ENCODE measurements at places on chromosomes 3 and 15.

- DNase-seq: no peak
Measured at GRCh38 chr3:194079702-194080172, 56.2 kb upstream of the HES1 start.

- no peak for DNase-seq
Measured at GRCh38 chr15:64991536-64992135, 1.9 kb upstream of the SPG21 start.

DNA sequence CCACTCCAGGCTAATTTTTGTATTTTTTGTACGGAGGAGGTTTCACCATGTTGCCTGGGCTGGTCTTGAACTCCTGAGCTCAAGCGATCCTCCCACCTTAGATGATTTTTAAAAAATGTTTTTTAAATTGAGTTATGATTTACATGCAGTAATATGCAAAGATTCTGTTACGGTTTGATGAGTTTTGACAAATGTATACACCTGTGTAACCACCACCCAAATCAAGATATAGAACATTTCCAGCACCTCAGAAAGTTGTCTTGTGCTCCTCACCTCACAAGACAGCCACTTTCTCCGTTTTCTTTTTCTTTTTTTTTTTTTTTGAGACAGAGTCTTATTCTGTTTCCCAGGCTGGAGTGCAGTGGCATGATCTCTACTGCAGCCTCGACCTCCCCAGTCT lies 4.8 kb downstream of the SLC6A6 start:
- DNase-seq: no peak

GRCh38 chr15:100596792-100597191 lies 5.2 kb downstream of the LINS1 start:
- peak; percentile 94 for DNase-seq

GRCh38 chr15:36831125-36831903 lies 251.9 kb downstream of the CDIN1 start:
- no peak for DNase-seq

DNA sequence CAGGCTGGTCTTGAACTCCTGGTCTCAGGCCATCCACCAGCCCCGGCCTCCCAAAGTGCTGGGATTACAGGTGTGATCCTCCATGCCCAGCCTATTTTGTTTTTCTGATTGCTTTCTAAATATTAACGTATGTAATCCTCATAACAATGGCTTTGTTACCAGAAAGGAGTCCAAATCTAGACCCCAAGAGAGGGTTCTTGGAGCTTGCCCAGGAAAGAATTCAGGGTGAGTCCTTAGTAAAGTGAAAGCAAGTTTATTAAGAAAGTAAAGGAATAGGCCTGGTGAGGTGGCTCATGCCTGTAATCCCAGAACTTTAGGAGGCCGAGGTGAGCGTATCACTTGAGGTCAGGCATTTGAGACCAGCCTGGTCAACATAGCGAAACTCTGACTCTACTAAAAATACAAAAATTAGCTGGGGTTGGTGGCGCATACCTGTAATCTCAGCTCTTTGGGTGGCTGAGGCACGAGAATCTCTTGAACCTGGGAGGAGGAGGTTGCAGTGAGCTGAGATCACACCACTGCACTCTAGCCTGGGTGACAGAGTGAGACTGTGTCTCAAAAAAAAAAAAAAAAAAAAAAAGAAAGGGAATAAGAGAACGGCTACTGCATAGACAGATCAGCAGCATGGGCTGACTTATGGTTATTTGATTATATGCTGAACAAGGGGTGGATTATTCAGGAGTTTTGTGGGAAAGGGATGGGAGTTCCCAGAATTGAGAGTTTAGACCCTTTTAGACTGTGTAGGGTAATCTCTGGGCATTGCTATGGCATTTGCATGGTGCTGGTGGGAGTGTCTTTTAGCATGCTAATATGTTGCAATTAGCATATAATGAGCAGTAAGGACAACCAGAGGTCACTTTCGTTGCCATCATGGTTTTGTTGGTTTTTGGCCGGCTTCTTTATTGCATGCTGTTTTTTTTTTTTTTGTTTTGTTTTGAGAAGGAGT lies 36.1 kb downstream of the TYRO3 start:
- no peak for DNase-seq

DNA sequence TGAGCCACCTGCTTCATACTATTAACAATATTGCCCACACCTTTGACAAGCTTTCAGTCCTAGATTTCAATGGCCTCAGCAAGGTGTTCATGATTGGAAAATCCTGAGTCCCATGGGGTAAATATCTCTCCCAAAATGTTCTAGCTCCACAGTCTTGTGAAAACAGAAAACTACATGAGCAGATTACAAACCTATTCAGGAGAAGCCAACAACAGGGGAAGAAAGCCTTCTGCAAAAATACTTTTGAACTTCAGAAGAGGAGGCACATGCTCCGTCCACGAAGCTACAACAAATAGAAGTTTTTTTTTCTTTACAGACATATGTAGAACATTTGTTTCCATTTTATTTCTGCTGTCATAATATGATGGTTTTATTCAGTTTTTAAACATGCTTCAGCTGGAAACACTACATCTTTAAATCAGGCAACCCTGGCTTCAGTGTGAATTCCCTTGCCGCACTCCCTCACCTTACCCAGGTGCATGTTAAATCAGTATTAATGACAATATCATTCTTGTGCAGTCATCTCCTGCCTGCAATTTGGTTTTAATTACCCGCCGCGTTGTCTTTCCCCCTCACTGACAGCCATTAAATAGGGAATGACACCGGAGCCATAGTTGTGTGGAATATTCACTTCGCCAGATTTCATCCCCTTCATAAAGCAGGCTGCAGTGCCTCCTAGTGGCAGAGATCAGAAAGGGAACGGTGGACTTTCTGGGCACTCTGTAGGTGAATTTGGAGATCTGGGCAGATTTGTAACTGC lies 725.5 kb upstream of the ARRDC4 start:
- peak; percentile 42 for DNase-seq

GRCh38 chr15:79886124-79886523 lies 10.7 kb downstream of the MTHFS start:
- no peak for DNase-seq

GRCh38 chr3:61634678-61635077 lies 73.3 kb downstream of the PTPRG start:
- no peak for DNase-seq

DNA sequence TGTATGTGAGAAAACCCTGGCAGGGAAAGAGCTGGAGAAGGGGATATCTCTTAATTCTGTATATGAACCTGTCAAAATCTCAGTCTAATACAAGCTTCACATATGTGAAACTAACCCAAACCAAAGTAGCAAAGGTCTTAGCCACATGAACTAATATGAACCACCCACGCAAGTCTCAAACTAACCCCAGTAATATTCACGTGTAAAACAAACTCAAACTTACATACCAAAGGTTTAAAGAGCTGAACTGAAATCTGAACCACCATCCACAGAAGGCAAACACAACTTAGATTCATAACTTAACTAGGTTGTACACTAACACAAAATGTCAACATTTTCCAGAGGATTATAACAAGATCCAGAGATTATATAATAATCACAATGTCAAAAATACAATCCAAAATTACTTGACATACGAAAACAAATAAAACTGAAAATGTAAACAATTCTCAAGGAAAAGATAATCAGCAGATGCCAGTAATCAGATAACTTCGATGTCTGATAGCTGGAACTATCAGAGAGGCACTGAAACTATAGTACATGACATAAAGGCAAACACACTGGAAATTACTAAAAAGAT lies 64.1 kb downstream of the VPS13C start:
- DNase-seq: no peak

- DNase-seq: no peak
Measured at GRCh38 chr3:71228156-71228866, 355.2 kb downstream of the FOXP1 start.

DNA sequence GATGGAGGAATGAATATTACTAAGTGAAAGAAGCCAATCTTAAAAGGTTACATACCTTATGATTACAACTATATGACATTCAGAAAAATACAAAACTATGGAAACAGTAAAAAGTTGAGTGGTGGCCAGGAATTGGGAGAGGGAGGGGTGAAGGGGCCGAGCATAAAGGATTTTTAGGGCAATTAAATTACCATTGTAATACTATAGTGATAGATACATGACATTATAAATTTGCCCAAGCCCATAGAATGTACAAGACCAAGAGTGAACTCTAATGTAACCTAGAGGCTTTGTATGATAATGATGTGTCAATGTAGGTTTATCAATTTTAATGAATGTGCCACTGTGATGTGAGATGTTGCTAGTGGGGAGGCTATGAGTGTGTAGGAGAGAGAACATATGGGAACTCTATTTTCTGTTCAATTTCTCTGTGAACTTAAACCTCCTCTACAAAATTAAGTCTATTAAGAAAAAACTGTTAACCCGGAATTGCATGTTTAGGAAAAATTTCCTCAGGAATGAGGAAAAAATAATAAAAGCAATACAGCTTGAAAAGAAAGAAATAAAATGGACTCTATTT lies 541.9 kb upstream of the UBE2E2 start:
- DNase-seq: no peak

- DNase-seq: peak; percentile 25
Measured at GRCh38 chr3:37862219-37862902, 681 bp downstream of the CTDSPL start.

GRCh38 chr3:14801031-14801430 lies 17.7 kb upstream of the FGD5 start:
- DNase-seq: no peak

DNA sequence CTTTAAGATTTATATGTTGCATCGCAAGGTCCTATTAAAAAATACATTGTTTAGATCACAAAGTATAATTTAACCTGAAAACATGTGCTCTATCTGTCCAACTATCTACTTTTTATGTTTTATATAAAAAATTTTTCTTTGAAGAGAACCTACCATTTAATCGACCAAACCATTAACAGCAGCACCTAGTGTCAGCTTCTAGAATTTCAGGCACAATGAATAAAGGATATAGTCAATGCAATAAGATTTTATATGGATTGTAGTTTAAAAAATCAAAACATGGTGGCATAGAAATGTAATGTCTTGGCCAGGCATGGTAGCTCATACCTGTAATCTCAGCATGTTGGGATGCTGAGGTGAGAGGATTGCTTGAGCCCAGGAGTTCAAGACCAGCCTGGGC lies 313.7 kb downstream of the GAP43 start:
- no peak for DNase-seq

DNA sequence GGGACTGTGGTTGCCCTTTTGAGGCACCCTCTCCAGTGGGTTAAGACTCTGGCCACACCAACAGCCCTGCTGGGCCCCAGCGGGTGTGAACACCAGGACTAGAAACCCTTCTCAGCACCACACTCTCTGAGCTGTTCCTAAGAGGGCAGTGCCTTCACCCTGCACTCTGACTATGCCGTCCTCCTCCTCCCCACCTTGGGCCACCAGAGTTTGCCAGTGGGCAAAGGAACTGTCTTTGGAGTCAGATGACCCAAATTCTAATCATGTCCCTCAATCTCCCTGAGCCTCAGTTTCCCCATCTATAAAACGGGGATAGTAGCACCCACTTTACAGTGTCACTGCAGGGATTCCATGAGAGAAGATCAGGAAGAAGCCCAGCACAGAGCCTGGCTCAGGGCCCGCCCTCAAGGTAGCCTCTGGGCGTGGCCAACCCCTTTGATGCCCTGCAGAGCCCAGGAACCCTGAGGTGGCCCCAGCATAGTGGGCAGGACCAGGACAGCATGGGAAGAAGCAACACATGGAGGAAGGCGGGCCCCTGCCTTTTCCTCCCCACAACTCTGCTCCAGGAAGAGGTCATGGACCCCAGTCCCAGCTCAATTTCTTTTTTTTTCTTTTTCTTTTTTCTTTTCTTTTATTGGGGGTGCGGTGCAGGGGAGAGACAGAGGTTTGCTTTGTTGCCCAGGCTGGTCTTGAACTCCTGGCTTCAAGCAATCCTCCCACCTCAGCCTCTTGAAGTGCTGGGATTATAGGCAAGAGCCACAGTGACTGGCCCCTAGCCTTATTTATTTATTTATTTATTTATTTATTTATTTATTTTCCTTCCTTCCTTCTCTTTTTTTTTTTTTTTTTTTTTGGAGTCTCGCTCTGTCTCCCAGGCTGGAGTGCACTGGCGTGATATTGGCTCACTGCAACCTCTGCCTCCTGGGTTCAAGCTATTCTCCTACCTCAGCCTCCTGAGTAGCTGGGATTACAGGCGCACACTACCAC lies 115.7 kb upstream of the LINGO1 start:
- DNase-seq: no peak

- no peak for DNase-seq
Measured at GRCh38 chr3:156160647-156161046, 40.3 kb downstream of the KCNAB1 start.

DNA sequence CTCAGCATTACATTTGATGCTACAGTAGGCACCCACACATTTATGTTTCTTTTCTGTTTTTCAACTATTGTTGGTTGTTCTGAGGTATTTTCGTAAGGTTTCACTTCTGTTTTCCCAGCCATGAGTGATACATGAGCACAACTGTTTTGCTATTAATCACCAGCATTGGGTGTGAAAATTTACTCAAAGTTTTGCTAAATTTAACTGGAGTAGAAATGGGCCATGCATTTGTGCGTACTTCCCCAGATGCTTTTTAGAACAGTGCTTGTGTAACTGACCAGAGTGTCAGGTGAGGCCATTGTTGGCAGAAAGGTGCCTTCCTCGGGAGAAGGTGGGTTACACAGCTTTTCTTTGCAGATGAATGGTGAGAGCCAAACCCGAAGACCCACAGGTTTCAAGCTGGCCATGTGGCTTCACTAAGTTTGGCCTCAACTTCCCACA lies 70.4 kb downstream of the ST6GAL1 start:
- no peak for DNase-seq

- no peak for DNase-seq
Measured at GRCh38 chr15:65396283-65396964, 18.6 kb upstream of the IGDCC3 start.

DNA sequence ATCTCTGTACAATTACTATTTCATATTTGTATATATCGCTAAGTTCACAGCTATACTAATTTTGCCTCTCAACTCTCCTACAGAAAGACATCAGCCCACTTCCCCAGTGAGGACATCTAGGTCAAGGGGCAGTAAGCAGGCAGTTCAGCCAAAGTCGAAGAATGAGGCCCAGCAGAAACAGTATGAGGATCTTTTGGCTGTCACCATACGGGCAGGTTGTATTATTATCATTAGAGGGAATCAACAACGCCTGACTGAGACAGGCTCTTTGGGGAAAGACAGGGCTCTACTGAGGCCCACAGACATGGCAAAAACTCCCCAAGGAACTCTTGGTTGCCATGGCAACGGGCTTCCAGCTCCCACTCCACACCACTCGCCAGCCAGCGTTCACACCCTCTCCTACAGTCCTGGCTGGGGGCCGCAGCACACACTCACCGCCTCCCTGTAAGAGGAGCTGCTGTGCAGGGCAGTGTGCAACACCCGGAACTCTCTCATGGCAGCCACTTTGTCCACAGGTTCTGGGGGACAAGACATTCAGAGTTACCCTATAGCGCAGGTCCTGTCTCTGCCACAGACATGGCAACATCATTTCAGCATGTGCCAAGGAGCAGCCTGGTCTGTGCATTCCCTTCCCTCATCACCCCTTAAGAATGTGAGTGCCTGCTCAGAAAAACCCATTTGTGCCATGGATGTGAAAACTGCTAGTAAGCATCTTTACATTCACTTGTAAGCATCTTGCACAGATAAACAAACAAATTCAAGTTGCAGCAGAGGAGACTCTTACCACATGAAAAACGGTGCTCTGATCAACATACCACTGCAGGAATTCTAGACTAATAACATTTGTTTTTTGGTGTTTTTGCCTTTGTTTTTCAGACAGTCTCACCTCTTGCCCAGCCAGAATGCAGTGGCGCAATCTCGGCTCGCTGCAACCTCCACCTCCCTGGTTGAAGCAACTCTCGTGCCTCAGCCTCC lies 8.8 kb downstream of the UBL7 start:
- DNase-seq: no peak

- DNase-seq: no peak
Measured at GRCh38 chr3:32452009-32452408, 50.6 kb downstream of the CMTM6 start.

- DNase-seq: no peak
Measured at GRCh38 chr3:64898941-64899340, 211.1 kb upstream of the ADAMTS9 start.

Measured in erythroblast (primary cell).